ENCODE measurements at places on chromosomes 12 and 14.

- no peak for DNase-seq
Measured at GRCh38 chr14:69101331-69101826, 51.5 kb downstream of the DCAF5 start.

DNA sequence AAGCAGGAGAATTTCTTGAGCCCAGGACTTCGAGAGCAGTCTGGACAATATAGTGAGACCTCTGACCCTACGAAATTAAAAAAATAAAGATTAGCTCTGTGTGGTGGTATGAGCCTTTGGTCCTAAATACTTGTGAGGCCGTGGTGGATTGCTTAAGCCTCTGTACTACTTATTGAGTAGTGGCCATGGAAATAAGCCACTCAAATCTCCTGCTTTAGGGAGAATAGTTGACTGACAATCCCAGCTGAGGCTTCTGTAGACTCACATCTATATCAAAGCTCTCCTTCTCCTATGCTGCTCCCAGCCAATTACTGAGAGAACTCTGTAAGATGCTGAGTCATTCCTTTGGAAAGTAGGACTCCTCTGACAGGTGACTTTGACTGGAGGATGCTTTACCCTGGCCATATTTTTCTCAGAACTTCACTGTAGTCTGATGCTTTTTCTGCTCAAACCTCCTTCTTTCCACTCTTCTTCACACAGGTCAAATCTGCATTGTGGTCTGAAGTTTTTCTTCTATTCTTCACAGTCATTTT, 420.2 kb downstream of the SLC6A15 start:
- DNase-seq, result no peak

- no peak for DNase-seq
Measured at GRCh38 chr12:49942921-49943624, 7.5 kb upstream of the AQP2 start.

DNA sequence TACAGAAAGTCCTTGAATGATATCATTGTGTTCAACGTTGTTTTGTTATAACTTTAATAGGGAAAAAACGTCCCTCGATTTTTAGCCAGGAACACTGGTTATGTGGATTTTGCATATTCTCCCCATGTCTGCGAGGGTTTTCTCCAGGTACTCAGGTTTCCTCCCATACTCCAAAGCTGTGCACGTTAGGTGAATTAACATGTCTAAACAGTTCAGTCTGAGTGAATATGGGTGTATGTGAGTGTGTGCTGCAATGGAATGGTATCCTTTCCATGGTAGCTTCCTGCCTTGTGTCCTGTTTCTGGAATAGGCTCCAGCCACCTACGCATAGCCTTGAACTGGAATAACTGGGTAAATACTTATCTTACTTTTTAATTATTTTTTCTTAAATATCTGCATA, 810.8 kb upstream of the ATXN7L3B start:
- no peak for DNase-seq

DNA sequence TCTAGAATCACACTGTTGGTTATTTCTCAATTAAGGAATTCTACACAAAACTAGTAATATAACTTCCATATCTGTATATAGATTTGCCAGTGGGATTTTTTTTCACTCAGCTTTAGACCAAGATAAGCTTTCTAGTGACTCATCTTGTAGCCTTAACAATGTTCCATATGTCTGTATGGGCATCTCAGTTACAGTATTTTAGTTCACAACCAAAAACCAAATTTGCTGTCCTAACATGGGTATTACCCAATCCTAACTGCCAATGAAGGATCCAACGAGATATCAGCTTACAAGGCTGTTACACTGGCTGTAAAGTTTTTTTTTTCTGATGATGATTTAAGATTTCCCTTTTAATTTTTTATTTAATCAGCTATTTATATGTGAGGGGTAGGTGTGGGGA, 31.5 kb upstream of the KRR1 start:
- DNase-seq, result no peak

DNA sequence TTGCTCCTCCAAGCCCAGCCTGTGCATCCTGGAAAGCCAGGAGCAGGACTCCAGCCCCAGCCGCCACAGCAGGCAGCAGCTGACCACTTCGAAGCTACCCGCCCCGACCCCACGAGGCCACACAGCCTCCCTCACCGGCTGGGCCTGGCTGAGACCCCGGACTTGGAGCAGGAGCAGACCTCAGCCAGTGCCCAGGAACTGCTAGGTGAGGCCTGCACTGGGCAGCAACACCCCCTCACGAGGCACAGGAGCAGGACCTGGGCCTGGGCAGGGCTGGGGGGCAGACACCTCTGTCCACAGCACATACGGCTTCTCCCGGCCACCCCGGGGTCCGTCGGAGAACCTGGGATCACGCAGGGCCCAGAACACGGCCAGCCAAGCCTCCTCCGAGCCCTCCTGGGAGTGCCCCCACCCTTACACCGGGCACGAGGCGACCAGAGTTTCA, 137.4 kb upstream of the C14orf180 start:
- DNase-seq, result no peak

DNA sequence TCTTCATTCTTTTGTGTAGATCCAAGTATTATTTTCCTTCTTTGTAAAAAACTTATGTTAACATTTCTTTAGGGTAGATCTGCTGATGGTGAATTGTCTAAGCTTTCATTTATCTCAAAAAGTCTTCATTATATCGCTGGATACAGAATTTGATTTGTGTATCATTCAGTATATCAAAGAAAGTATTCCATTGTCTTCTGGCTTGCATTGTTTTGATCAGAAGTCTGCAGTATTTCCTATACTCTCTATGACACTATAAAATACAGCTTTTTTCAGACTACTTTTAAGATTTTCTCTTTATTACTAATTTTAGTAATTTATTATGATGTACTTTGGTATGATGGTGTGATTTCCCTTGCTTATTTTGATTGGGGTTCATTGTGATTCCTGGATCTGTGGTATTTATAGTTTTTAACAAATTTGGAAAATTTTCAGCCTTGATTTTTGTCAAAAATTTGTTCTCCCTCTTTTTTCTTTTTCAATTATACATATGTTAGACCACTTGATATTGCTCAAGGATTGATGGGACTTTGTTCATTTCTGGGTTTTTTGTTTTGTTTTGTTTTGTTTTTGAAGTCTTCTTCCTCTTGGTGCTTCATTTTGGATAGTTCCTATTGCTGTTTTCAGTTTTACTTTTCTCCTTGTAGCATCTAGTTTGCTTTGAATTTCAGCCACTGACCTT, 176.5 kb downstream of the ZFP36L1 start:
- DNase-seq, result no peak

DNA sequence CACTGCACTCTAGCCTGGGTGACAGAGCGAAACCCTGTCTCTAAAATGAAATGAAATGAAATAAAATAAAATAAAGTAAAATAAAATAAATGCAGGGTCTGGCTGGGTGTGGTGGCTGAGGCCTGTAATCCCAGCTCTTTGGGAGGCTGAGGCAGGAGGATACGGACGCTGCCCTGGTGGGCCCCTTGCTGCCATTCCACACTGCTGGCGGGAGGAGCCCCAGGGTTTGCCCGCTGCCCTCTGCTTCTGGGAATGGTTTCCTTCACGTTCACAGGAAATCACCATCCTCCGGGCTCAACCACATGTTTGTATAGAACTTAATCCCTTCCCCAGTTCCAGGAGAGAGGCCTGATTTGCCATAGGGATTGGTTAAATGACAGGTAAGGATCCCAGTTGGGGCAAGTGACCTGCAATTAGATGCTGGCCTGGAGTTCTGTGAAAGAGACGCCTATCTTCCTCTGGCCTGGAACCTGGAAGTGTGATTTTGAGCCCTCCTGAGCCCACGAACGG, 29.3 kb downstream of the CALM1 start:
- DNase-seq, result no peak

GRCh38 chr14:57491640-57492039, 2.0 kb downstream of the CCDC198 start:
- no peak for DNase-seq

GRCh38 chr14:65462411-65462810, 49.9 kb downstream of the FUT8 start:
- no peak for DNase-seq

GRCh38 chr14:56357428-56357827, 222.2 kb upstream of the TMEM260 start:
- no peak for DNase-seq

DNA sequence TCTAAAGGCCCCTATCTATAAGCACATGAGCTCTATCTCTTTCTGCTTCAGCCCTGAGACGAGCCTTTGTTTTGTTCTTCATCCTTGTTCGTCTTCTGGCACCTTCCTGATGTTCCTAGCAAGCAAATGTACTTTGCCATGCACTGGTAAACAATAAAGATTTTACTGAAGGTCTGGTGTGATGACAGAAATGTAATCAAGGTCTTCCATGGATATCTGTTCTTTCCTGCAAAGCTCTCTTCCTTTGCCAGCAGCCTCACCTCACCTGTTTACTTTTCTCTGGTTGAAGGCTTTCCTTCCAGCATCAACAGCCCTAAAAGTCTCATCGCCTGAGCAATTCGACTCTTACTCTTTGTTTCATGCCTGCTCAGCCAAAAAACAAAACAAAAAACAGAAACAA, 330.3 kb downstream of the PCNX1 start:
- DNase-seq, result no peak

DNA sequence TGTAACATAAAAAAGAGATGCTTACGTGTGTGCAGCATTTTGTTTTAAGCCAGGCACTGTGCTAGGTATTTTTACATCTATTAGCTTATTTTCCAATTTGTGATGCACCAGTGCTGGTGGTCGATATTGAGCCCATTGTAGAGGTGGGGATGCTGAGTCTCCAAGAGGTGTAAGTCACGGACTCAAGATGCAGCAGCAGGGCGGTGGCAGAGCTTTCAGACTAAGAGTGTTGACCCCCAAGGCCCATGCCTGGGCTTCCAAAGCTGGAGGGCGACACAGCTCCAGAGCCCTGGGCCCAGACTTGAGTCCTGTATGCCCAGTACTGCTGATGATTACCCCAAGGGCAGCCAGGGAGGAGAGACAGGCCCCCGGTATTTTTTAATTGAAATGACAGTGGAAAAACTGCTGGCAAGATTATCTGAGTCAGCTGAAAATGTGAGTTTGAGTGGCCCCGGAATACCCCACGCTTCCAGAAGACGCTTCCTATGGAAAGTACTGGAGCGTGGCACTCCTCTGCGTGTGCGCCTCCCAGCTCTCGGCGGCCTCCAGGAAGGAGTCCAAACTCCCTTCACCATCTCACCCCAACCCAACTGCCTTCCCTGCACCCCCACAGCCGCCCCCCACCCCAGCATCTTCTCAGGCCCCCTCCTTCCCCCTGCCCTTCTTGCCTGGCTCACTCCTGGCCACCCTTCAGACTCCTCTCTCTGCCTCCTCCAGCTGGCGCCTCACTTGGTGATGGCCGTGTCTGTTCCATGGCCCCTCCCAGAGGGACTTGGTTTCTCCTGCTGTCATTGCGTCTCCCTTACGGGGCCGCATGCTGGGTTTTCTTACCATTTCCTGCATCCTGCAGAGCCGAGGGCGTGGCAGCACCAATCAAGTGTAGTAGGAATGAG, 40.7 kb downstream of the ELK3 start:
- DNase-seq, result no peak

DNA sequence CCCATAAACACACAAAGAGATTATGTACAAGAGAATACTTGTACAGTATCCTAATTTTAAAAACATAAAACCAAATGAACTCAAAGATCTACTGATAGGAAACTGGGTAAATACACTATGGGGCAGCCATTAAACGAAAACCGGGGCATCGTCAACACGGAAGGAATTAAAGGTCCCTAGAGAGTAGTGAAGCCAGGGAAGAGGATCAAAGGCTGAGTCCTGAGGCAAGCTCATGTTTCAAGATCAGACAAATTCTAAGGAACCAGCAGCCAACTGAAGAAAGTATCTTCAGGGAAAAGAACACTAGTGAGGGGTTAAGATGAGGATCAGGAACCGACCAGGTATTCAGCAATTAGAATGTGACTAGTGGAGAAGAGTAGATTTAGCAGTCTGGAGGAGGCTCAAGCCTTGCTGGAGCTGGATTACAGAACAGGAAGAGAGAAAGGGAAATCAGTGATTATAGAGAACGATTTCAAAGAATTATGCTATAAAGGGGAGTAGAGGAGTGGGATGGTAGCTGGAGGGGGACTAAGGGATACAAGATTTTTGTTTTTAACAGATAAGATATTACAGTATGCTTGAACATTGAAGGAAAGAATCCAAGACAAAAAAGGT, 23.7 kb downstream of the SEL1L start:
- DNase-seq, result no peak

DNA sequence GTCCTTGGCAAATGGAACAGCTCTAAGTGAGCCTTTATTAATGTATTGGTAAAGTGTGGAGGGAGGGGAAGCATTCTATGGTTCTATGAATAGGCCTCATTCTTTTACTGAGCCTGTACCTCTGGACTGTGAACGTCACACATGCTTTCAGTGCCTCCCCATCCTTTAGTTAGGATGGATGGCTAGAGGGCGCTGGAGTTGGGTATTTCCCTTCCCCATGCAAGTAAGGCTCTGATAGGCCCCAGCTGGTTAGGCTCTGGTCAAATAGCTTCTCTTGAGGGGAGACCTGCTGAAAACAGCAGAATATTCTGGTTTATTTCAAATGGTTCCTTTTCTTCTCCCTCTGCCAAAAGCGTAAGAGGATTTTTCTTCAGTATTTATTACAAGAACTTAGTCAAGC, 860.9 kb upstream of the MDGA2 start:
- DNase-seq, result no peak

GRCh38 chr12:105279460-105280056, 43.6 kb upstream of the APPL2 start:
- no peak for DNase-seq

DNA sequence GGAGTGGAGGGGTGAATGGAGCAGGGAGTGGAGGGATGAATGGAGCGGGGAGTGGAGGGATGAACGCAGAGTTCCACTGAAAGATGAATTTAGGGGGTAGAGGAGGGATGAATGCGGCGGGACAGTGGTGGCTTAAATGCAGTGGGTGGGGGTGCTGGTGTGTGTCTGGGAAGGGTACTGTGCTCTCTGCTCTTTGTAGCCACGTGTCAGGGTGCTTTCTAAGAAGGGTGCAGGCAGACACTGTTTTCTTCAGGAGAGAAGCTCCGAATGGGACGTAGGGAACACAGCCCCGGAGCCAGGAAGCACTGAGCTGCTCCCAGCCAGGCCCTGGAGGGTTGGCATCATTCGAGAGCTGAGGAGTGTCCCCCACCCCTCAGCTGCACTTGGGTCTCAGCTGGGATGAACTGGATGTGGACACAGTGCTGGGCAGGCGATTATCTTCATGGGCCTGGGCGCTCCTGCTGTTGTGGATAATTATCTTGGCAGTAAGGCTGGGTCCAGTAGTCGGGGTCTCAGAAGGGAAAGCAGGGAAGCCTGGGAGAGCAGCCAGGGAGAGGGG, 9.5 kb upstream of the CEP170B start:
- no peak for DNase-seq

- DNase-seq, result no peak
Measured at GRCh38 chr12:116064493-116064892, 213.0 kb downstream of the MED13L start.

GRCh38 chr12:18108611-18109010, 18.6 kb upstream of the RERGL start:
- DNase-seq, result no peak

GRCh38 chr12:120740871-120741270, 15.2 kb downstream of the ACADS start:
- no peak for DNase-seq

- no peak for DNase-seq
Measured at GRCh38 chr14:65704437-65704836, 291.9 kb downstream of the FUT8 start.
